ENCODE measurements at places on chromosomes 16 and 17.

DNA sequence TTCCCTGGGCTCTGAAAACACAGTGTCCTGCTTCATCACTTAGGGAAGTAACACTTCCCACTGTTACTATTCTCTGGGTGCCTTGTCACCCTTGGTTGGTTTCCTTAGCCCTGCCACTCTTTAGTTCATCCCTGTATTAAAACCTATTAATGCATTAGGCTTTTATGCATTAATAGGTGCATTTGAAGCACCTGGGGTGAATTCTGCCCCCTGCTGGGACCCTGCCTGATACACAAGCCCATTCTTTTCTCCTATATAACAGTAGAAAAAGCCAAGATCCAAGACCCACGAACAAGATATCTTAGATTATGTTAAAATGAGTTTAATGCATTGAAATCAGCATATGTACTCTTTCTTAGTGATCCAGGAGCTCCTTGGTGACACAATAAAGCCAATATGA, 235.7 kb downstream of the PMP22 start:
- DNase-seq: no peak

DNA sequence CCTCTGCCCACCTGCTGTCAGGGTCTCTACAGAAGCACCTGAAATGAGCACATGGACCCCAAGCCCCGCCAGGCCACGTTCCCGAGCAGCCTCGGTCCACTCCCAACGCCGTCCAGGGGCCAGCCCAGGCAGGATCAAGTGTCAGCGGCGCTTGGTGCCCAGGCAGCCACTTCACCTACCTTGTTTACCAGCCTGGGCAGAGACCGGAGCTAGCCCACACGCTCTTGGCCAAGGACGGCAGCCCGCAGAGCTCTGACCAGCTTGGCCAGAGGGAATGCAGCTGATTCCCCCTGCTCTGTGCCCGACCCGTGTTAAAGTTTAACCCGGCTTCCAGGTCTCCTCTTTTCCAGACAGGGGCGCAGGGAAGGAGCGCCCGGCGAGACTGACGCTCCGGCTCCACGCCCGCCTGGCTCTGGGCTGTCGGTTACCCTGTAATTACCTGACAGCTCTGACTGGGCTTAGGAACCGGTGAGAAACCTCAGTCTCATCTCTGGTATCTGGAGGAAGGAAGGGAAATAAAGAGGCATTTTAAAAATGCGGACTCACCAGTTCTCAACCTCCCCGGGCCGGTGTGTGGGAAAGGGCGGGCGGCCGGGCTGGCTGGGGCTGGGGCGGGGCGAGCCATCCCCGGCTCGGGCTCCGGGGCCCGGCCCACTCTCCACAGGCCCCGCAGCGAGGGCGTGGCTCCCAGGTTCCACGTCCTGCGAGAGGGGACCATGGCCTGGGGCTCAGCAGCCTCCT, 4.6 kb downstream of the KIFC3 start:
- no peak for DNase-seq

GRCh38 chr16:85798283-85798776, 1.0 kb downstream of the EMC8 start:
- DNase-seq: no peak

GRCh38 chr17:19387921-19388521, 1.0 kb upstream of the MFAP4 start:
- DNase-seq: no peak

DNA sequence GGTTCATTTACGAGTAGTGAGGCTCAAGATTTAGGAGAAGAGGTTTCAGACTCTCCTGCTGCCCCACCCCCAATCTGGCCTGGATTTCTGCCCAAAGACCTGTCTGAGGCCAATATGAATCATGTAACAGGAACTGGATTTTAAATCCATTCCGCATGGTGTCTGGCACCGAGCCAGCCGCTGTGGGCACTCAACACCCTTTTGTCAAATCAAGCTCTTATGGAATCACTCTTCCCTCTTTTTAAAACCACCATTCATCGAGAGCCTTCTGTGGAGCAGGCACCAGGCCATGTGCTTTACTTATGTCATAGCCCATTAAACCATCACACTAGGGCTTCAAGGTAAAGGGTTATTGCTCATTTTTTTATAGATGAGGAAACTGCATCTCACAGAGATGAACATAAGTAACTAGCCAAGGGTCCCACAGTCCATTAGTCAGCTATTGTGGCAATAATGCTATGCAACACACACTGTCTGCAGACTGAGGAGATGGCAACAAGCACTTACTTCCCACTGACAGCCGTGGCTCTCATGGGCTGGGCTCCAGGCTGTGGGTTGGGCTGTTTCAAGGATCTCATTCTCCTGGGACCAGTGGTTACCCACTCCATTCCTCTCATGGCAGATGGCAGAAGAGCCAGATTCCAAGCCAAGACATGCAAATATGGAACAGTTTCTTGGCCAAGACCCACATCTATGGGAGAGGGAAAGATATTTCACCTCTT, 93.6 kb downstream of the WSCD1 start:
- no peak for DNase-seq

GRCh38 chr16:19179546-19180490, 11.8 kb downstream of the SYT17 start:
- DNase-seq: peak; percentile 58

- no peak for DNase-seq
Measured at GRCh38 chr16:15502041-15502725, 67.8 kb downstream of the BMERB1 start.

DNA sequence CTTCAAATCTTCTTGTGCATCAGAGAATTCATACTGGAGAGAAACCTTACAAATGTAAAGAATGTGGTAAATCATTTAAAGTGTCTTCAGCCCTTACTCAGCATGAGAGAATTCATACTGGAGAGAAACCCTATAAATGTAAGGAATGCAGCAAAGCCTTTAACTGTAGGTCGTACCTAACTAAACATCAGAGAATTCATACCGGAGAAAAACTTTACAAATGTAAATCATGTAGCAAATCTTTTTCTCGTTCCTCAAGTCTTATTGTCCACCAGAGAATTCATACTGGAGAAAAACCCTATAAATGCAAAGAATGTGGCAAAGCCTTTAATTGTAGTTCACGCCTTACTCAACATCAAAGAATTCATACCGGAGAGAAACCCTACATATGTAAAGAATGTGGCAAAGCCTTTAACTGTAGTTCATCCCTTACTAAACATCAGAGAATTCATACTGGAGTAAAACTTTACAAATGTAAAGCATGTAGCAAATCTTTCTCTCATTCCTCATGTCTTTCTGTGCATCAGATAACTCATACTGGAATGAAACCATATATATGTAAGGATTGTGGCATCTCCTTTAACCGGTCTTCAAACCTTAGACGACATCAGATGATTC, 118.5 kb upstream of the ZNF267 start:
- no peak for DNase-seq

GRCh38 chr17:4604111-4604644, 19.8 kb downstream of the SMTNL2 start:
- DNase-seq: no peak

- DNase-seq: no peak
Measured at GRCh38 chr16:21953541-21953902, 361 bp downstream of the UQCRC2 start.

GRCh38 chr17:81470270-81470943, 42.2 kb downstream of the ACTG1 start:
- DNase-seq: no peak

DNA sequence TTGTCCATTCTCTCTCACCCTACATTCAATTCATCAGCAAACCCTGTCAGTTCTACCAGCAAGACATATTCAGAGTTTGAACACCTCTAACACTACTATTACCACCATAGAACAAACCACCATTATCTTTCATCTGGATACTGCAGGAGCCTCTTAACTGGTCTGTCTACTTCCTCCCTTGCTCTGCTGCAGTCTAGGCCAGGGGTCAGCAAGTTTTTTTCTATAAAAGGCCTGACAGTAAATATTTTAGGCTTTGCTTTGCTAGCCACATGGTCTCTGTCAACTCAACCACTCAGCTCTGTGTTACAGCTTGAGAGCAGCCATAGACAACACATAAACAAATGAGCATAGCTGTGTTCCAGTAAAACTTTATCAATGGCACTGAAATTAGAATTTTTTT, 13.8 kb downstream of the KCTD19 start:
- DNase-seq: no peak

DNA sequence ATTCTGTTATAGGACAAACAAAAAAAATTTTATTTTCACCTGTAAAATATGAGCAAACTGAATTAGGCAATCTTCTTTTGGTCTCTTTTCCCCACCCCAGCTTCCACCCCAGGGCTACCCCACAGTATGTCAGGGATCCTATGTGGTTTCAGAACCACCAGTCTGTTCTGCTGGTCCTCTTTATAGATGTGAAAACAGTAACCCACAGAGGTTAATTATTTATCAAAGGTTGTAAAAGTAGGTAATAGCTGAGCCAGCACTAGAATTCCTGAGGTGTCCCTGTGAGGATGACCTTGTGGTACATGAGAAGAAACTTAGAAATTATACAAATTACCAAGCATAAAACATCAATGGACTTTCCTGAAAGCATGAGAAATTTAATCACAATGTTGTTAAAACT, 428.7 kb downstream of the CNTNAP4 start:
- no peak for DNase-seq

GRCh38 chr17:49496183-49496866, 1.2 kb downstream of the NGFR start:
- peak; percentile 65 for DNase-seq

- DNase-seq: no peak
Measured at GRCh38 chr16:23930791-23931190, 95.0 kb downstream of the PRKCB start.

DNA sequence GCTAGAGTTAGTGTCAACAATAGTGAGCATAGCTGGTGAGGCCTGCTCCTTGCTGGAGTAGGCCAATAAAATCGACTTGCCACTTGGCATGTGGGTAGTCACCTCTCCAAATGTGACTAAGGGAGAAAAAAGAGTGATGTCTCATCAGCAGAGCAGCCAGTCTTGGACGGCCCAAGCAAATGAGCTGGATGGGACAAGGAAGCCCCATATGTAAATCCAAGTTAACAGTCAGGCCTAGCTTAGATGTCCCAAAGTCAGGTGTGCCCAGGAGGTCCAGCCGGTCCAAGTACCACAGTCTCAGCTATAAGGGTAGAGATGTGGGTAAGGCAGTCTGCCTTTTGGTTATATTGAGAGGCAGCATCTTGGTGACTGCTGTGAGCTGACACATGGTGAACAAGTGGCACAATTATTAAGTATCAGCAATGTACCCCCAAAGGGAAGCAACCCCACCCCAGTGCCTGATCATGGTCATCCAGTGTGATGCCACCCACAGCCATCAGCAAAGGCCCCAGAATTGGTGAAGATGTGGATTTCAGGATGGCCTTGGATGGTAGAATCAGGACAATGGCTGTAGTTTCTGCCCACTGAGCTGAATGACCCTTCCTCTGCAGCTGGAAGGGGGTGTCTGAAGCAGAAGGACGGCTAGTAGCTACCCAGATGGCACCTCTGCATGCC, 83.4 kb downstream of the TNFRSF13B start:
- no peak for DNase-seq

DNA sequence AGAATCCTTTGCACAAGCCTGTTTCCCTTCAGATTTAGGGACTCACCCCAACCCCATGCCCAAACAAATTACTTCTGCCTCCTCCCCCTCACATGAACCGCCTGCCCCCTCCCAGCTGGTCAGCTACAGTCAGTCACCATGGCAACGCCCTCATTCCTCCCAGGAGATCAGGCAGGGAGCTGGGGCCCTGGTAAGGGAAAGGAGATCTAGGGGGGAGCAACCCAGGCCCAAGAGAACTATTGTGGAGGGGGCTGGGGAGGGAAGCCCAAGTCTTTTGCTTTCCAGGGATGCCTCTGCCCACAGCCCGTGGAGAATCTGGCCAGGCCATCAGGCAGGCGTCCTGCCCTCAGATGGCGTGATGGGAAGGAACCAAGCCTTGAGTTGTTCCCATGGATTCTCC, 2.8 kb downstream of the FAM171A2 start:
- no peak for DNase-seq

DNA sequence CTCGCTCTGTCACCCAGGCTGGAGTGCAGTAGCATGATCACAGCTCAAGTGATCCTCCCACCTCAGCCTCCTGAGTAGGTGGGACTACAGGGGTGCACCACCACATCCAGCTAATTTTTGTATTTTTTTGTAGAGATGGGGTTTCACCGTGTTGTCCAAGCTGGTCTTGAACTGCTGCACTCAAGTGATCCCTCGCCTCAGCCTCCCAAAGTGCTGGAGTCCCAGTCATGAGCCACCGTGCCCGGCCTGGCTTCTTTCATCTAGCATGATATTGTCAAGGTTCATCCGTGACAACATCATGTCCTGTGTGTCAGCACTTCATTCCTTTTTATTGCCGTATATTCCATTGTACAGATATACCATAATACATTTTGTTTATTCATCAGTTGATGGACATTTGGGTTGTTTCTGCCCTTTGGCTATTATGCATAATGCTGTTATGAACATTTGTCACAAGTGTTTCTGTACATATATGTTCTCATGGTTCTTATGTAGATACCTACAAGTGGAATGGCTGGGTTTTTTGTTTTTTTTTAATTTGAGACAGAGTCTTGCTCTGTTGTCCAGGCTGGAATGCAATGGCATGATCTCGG, 3.4 kb upstream of the GHDC start:
- no peak for DNase-seq

GRCh38 chr16:30777591-30778297, 9.3 kb downstream of the ZNF629 start:
- DNase-seq: no peak

Measured in GM18507 (cell line).